ENCODE measurements at places on chromosomes 4 and X. TPM values are rescaled to one million over a fixed set of nuclear protein-coding genes. Genes with fewer than 3 reads are reported as not detected.

The LYAR gene
- 11.7 TPM for total RNA-seq

The CCDC120 gene
- total RNA-seq: 0.91 TPM

The JADE1 gene
- 30.2 TPM for total RNA-seq

The NPY1R gene
- total RNA-seq: not detected

The MPC1L gene
- total RNA-seq: not detected

The CLDN34 gene
- total RNA-seq: not detected

The CT55 gene
- not detected for total RNA-seq

The ADGRG4 gene
- total RNA-seq: 0.86 TPM

The PPID gene
- total RNA-seq: 27.3 TPM

The TBC1D8B gene
- total RNA-seq: 17.1 TPM

The APELA gene
- total RNA-seq: not detected

The GUCY1A1 gene
- 0.86 TPM for total RNA-seq

The TLR6 gene
- 6.1 TPM for total RNA-seq

The HSFX2 gene
- 0.22 TPM for total RNA-seq

The IL3RA gene
- total RNA-seq: 0.76 TPM

The KLF8 gene
- total RNA-seq: 4.6 TPM

The SEL1L3 gene
- total RNA-seq: 11.5 TPM

The ALAS2 gene
- total RNA-seq: not detected

The ZMAT1 gene
- 1.4 TPM for total RNA-seq

The NUDT10 gene
- 4.3 TPM for total RNA-seq

The GLOD5 gene
- total RNA-seq: not detected

The NR3C2 gene
- total RNA-seq: 1.8 TPM

The IQSEC2 gene
- 14.8 TPM for total RNA-seq

The USP17L26 gene
- not detected for total RNA-seq

The NSUN7 gene
- total RNA-seq: not detected

The IL2RG gene
- 0.32 TPM for total RNA-seq

The FAM184B gene
- total RNA-seq: not detected

The PHOX2B gene
- total RNA-seq: not detected

The ASB12 gene
- 0.13 TPM for total RNA-seq

The HS6ST2 gene
- not detected for total RNA-seq

The PDE6B gene
- 0.43 TPM for total RNA-seq

The SHOX gene
- total RNA-seq: 2.2 TPM

The CFI gene
- 25.5 TPM for total RNA-seq

The MAGEA4 gene
- not detected for total RNA-seq

The NLRP2B gene
- under 0.01 TPM for total RNA-seq

The NAP1L5 gene
- 4.4 TPM for total RNA-seq

The TCEANC gene
- 8.3 TPM for total RNA-seq

The FAM53A gene
- total RNA-seq: 2.3 TPM

The NPY2R gene
- not detected for total RNA-seq

The SOWAHB gene
- total RNA-seq: not detected

The MAGEE2 gene
- total RNA-seq: not detected

The NKX3-2 gene
- 3.6 TPM for total RNA-seq

The FOXP3 gene
- total RNA-seq: 0.13 TPM

The PASD1 gene
- total RNA-seq: not detected

The MAGEB3 gene
- not detected for total RNA-seq

The SMIM10 gene
- 5.5 TPM for total RNA-seq

The DOK7 gene
- 0.13 TPM for total RNA-seq

The RAB33A gene
- total RNA-seq: 1.5 TPM

The TMEM154 gene
- 10.8 TPM for total RNA-seq

The STEEP1 gene
- total RNA-seq: 30.2 TPM

The SUPT20HL1 gene
- 0.22 TPM for total RNA-seq

The BMP2K gene
- 74.7 TPM for total RNA-seq

The NDNF gene
- total RNA-seq: 35.4 TPM

Data from articular chondrocyte of knee joint (primary cell).